ENCODE measurements at places on chromosomes 6 and 20.

DNA sequence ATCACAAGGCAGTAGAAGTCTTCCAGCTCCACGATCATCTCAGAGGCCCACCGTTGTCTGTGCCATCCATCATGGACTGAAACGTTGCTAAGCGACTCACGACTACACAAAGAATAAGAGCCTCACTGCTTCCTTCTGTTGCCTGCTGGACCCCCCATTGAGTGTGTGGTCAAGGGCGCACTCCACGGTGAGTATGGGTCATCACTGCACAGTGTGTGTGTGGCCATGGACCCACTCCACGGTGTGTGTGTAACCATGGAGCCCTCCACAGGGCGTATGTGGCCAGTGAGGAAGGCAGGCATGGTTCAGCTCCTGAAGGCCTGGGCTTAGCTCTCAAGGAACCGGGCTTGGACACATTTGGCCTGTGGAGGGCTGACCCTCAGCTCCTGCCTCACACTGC is 123.4 kb upstream of the AFDN start:
- no peak for DNase-seq

DNA sequence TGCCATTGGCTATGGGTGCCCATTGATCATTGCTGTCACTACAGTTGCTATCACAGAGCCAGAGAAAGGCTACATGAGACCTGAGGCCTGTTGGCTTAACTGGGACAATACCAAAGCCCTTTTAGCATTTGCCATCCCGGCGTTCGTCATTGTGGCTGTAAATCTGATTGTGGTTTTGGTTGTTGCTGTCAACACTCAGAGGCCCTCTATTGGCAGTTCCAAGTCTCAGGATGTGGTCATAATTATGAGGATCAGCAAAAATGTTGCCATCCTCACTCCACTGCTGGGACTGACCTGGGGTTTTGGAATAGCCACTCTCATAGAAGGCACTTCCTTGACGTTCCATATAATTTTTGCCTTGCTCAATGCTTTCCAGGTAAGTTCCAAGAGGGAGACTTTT is 16.4 kb downstream of the ADGRF4 start:
- no peak for DNase-seq

DNA sequence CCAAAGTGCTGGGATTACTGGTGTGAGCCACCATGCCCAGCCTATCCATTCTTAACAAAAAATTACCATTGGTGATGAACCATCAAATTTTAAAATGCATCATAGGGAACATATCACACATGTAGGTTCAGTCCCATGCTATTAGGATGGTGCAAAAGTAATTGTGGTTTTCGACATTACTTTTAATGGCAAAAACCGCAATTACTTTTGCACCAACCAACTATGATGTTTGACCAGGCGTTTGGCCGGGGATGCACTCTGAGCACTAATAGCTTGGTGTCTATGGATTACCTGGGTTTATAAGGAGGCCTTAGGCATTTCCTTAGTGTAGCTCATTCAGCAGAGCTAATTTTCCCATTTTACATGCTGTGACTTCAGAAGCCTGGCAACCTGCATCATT is 246.5 kb upstream of the SUPT3H start:
- no peak for DNase-seq

- DNase-seq = no peak
Measured at GRCh38 chr20:14622796-14623195, 285.4 kb upstream of the FLRT3 start.

GRCh38 chr6:148628251-148628650 is 118.6 kb upstream of the UST start:
- no peak for DNase-seq

- no peak for DNase-seq
Measured at GRCh38 chr20:1427457-1428054, 34.7 kb upstream of the FKBP1A start.

- no peak for DNase-seq
Measured at GRCh38 chr6:159343709-159344108, 174.5 kb downstream of the FNDC1 start.

DNA sequence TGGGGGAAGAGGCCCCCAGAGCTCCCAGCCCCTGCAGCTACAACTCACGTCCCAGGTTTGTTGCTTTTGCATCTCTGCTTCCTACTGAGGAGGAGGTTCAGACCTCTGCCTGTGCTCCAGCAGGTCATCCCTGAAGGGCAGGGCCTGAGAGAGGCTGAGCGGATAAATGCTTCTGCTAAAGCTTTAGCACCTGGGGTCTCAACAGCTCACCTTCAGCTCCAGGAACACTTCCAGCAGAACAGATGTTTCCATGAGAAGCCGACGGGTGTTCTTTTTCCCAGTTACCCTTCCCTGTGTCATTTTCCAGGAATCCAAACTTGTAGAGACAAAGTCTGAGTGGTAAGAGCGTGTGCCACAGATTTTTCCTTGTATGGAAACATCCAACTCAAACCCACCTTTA is 208.8 kb downstream of the TBC1D7 start:
- no peak for DNase-seq

GRCh38 chr6:6588924-6589709 is 597 bp downstream of the LY86 start:
- no peak for DNase-seq

- no peak for DNase-seq
Measured at GRCh38 chr6:147699637-147700036, 191.1 kb downstream of the SAMD5 start.

GRCh38 chr6:113363048-113363798 is 493.9 kb upstream of the MARCKS start:
- no peak for DNase-seq

DNA sequence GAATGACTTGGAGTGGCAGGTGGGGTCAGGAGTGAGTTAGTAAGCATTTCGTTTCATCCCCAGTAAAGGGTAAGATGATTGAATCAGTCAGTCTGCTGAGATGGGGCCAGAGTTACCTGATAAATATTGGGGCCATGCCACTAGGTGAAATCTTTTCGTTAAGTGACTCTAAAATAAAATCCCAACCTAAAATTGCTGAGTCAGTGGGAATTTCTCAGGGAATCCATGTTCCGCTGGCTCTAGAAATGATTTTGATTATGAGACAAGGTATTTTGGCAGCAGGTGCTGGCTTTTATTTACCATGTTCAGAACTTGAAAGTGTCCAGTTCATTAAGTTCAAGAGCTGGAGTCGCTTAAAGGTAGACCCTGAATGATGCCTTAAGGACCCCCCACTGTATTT is 125.4 kb downstream of the GMPR start:
- no peak for DNase-seq

GRCh38 chr6:14589175-14589574 is 471.6 kb downstream of the CD83 start:
- DNase-seq = no peak

DNA sequence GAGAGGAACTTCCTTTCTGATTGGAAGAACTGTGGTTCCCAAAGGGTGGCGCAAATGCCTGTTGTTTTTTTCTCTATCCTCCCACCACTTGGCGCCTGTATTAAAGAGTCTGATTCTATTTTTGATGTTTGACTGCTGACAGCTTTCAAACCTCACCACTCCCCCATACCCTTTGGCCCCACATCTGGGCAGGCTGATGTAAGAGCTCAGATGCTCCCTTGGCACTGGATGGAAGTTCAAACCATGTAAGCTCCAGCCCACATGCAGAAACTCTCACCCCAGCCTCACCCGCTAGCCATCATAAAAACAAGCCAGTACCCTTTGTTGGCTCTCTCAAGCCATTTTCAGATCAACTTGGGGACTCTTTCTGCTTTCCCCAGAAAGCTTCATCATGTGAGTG is 20.0 kb upstream of the TMEM14A start:
- DNase-seq = no peak

DNA sequence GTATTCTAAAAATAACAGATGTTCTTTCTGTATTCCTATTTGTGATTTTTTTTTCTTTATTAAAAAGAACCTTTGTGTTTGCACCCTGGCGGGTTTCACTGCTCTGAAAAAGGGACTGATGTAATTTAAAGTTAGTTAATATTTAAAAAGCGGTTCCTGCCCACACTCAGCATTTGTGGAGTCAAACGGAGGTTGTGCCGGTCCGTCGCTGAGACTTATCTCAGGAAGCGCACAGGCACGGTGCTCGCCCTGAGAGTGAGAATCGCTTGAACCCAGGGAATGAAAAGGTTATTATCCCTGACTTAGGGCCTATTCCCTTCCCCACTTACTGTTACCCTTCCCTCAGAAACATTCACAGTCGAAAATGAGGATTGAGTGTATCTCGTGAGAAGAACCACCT is 366.7 kb downstream of the THBS2 start:
- no peak for DNase-seq

GRCh38 chr6:56168596-56168995 is 78.8 kb downstream of the COL21A1 start:
- DNase-seq = no peak

DNA sequence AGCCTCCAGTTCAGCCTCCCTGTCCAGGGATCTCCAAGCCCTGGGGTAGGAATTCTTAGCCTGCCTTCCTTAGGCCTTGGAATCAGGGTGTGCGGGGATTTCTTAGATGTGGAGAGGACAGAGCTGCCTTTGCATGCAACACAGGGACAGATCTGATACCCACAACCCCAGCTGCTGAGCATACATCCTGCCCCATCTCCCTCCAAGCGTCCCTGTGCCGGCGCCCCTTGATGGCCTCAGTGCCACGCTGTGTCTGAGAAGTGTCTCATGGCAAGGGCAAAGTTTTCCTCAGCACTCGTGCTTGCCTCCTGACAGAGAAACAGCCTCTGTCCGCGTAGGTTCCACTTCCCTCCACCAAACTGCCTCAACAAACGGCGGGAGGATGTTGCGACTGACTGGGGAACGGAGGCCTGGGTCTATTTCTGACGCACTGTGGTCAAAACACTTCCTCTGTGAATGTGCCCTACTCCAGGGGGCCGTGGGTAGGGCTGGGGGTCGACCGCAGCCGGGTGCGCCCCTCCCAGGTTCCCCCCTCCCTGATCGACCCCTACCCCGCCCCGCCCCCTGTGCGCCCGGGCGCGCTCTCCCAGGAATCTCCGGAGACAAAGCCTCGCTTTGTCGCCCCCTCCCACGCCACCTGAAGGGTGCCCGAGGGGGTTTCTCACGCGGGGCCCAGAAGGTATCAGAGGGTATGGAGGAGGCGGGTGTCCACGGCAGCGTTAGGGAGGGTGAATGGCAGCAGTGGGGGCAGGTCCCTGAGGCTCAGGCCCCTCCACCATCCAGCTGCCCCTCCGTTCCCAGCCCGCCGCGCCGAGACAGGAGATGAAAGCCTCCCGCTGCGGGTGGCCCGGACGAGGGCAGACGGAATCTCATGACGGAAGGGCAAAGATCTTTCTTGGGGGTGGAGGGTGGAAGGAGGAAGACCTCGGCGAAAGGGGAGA is 806 bp downstream of the MICAL1 start:
- no peak for DNase-seq

Measured in stimulated activated CD8-positive, alpha-beta memory T cell treated with anti-CD3 and anti-CD28 coated beads, Interleukin-15, amount 100 ng/mL, for 24 hours (primary cell).